ENCODE measurements at places on chromosomes 3 and 15. TPM values are rescaled to one million over a fixed set of nuclear protein-coding genes. Genes with fewer than 3 reads are reported as not detected.

LIPH gene
- 0.43 TPM for total RNA-seq

CHMP2B gene
- 20.6 TPM for total RNA-seq

ALDH1A2 gene
- 3.8 TPM for total RNA-seq

AQP9 gene
- not detected for total RNA-seq

TRPC1 gene
- 37.3 TPM for total RNA-seq

LAMB2 gene
- 2,279 TPM for total RNA-seq

TM4SF1 gene
- total RNA-seq, result 726 TPM

BOC gene
- 7.6 TPM for total RNA-seq

RTP4 gene
- total RNA-seq, result 0.59 TPM

Data from smooth muscle cell of the pulmonary artery (primary cell).